Prostate gland (tissue), 2 donors: ENCODE measurements at places on chromosomes 5 and 9.

- peak; percentile 40 for DNase-seq
Measured at GRCh38 chr9:75027187-75028107, 646 bp downstream of the CARNMT1 start.

GRCh38 chr5:177610131-177610769 is 10.3 kb downstream of the B4GALT7 start:
- DNase-seq = no peak

DNA sequence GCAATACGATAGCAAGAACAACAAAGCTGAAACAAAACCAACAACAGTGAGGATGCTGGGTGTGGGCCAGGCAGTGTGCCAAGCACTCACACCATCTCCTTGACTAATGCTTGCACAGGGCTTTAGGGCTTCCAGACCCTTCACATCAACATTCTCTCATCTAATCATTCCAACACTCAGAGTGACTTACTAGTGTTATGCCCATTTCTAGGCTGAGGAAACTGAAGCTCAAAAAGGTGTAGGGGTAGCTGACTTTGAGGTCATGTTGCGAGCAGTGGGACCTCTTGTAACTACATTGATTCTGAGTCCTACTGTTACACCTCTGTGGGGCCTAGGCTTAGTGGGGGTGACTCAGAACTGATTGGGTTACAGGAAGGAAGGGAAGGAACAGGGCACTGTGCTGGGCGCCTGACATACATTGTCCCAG is 9.7 kb downstream of the ANGPTL2 start:
- no peak for DNase-seq

GRCh38 chr5:72140711-72141110 is 33.4 kb downstream of the MAP1B start:
- no peak for DNase-seq

GRCh38 chr5:53303105-53303504 is 177.3 kb upstream of the FST start:
- no peak for DNase-seq

- no peak for DNase-seq
Measured at GRCh38 chr5:150141544-150142184, 14.0 kb downstream of the PDGFRB start.
